K562 (cell line): ENCODE measurements at places on chromosomes 5 and 9. TPM values are rescaled to one million over a fixed set of nuclear protein-coding genes. Genes with fewer than 3 reads are reported as not detected.

- no peak overlapping the region for H3K27ac ChIP-seq
- DNase-seq, result no peak
- H3K27me3 ChIP-seq, result peaks cover 39% of the 10 kb centered on the region
- no peaks in the 10 kb centered on the region for H3K4me1 ChIP-seq
Measured at GRCh38 chr5:170111088-170111785, 5.5 kb downstream of the FOXI1 start.

- no peaks in the 10 kb centered on the region for H3K36me3 ChIP-seq
- H3K27me3 ChIP-seq, result peaks cover 91% of the 10 kb centered on the region
- H3K4me1 ChIP-seq, result peaks cover 11% of the 10 kb centered on the region; the same call in 1 of the 3 replicates
- DNase-seq, result no peak
- no peak overlapping the region for H3K4me3 ChIP-seq
- H3K27ac ChIP-seq, result no peak overlapping the region
Measured at GRCh38 chr9:124496075-124496449, 11.1 kb downstream of the NR5A1 start.

GRCh38 chr5:140242099-140242498, 60.8 kb downstream of the PFDN1 start:
- H3K27me3 ChIP-seq, result no peaks in the 10 kb centered on the region
- peaks cover 30% of the 10 kb centered on the region for H3K4me1 ChIP-seq

DNA sequence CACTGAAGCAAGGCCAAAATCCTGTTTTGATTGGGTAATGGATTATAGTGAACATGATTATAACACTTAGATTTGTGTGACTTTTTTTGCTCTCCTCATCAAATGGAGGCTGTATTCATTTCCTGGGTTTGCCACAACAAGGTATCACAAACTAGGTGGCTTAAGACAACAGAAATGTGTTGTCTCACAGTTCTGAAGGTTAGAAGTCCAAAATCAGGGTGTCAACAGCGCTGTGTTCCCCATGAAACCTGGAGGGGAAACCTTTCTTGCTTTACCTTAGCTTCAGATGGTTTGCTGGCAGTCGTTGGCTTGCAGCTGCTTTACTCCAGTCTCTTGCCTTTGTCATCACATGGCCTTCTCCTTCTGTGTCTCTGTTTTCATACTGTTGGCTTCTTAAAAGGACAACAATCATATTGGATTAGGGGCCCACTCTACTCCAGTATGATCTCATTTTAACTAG, 32.4 kb downstream of the CDC42SE2 start:
- H3K4me3 ChIP-seq, result no peak overlapping the region
- no peaks in the 10 kb centered on the region for H3K36me3 ChIP-seq
- no peak for DNase-seq
- H3K4me1 ChIP-seq, result no peaks in the 10 kb centered on the region

- DNase-seq, result no peak
- no peak overlapping the region for H3K27ac ChIP-seq
- no peak overlapping the region for H3K4me3 ChIP-seq
- H3K36me3 ChIP-seq, result no peaks in the 10 kb centered on the region
Measured at GRCh38 chr5:156367597-156367996, 40.6 kb downstream of the SGCD start.

Gene PRR16
- 4.9 and 7.6 TPM in 2 replicates for total RNA-seq

Gene FAM219A
- total RNA-seq, result 8.4 and 8.6 TPM in 2 replicates

DNA sequence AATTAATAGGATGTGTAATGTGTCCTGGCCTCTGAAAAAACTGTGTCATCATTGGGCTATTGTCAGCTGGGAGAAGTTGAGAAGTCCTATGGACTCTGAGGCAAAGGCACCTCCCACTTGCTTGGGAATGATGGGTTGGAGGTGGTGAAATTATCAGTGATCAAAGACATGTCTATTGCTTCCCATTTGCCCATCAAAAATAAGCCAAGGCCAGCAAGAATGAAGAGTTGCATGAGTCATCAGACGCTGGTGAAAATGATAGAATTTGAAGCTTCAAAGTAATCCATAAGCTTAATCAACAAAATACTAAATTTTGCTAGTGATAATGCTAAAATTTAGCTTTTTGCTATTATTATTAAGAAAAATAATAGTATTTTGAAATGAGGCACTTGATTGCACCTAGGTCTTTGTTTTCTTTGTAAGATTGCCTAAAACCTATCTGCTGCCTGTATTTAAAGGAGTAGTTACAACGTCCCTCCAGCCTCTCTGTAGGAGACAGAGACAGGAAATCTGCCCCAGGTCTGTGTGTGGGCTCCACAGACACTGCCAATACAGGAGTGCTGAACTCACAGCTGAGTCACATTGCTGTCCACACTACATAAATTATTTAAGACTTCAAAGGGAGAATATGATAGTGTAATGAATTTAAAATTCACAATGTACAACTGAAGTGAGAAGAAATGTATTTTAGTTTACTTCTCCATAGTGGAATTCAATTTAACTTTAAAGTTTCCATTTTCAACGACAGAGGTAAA, 48.4 kb upstream of the APC start:
- DNase-seq, result no peak
- H3K36me3 ChIP-seq, result no peaks in the 10 kb centered on the region; the same call in 2 of the 3 replicates
- H3K27ac ChIP-seq, result no peak overlapping the region
- peaks cover 2% of the 10 kb centered on the region; the same call in 1 of the 3 replicates for H3K27me3 ChIP-seq

Gene IFNE
- total RNA-seq, result not detected in 2 replicates

GRCh38 chr9:33748633-33749304, 46.6 kb upstream of the PRSS3 start:
- H3K4me1 ChIP-seq, result no peaks in the 10 kb centered on the region
- no peaks in the 10 kb centered on the region for H3K36me3 ChIP-seq
- no peak overlapping the region for H3K27ac ChIP-seq
- no peak for DNase-seq
- peaks cover 8% of the 10 kb centered on the region; the same call in 1 of the 3 replicates for H3K27me3 ChIP-seq

DNA sequence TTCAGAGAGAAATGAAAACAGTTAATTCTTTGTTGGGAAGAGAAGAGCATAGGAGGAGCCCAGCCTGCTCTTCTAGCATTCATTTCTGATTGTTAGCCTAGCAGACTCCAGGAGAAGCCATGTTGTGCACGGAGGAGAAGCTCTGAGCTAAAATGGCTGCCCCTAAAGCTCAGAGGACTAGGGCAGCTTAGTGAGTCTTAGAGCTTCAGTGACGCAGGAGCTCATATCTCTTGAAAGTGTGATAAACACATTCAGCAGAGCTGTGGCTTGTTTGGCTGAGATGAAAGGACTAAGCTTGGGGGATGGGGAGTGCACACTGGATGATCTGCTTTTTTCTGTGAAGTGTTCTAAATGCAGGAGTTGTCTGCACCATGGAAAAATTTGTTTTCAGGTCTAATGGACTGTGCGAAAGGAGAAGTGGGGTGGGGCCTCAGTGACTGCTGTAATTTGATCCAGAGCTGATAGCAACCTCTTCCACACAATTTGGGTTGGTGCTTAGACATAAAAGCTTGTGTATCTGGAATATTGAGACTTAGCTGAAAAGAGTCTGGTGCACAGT, 58.5 kb downstream of the ZNF462 start:
- no peaks in the 10 kb centered on the region for H3K27me3 ChIP-seq
- no peaks in the 10 kb centered on the region for H3K4me1 ChIP-seq
- H3K27ac ChIP-seq, result peak overlapping the region; percentile 49; the same call in 1 of the 3 replicates
- H3K36me3 ChIP-seq, result no peaks in the 10 kb centered on the region
- H3K4me3 ChIP-seq, result no peak overlapping the region
- DNase-seq, result peak; percentile 22

GRCh38 chr5:22928821-22929482, 75.8 kb upstream of the CDH12 start:
- no peaks in the 10 kb centered on the region for H3K36me3 ChIP-seq
- H3K27ac ChIP-seq, result no peak overlapping the region
- no peaks in the 10 kb centered on the region for H3K27me3 ChIP-seq
- H3K4me1 ChIP-seq, result no peaks in the 10 kb centered on the region
- no peak for DNase-seq

GRCh38 chr5:96253140-96253539, 179.9 kb downstream of the PCSK1 start:
- no peaks in the 10 kb centered on the region for H3K27me3 ChIP-seq
- no peaks in the 10 kb centered on the region for H3K4me1 ChIP-seq
- no peak overlapping the region for H3K27ac ChIP-seq
- no peak for DNase-seq
- H3K36me3 ChIP-seq, result no peaks in the 10 kb centered on the region

DNA sequence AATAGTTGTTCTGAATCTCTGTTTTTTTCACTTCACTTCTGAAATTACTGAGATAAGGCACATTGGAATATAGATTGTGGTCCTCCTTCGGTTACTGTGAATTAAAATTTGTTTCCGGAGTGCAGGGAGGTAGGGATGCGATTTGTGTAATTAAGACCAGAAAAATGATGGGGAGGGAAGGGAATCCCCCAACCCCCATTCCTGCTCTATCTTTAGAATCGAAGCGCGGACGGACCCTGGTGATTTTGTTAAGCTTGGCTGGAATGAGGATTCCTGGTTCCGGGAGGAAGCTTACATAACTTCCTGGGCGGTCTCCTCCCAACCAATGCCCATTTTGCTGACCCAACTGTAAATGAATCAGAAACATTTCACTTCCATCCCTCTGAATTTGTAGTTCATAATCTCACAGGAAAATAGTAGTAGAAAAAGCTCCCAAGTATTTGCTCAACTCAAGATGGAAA, 220.1 kb upstream of the MSX2 start:
- no peaks in the 10 kb centered on the region; the same call in 1 of the 2 replicates for H3K27me3 ChIP-seq
- no peaks in the 10 kb centered on the region for H3K36me3 ChIP-seq

Gene SEC61B
- total RNA-seq, result 172 and 185 TPM in 2 replicates

GRCh38 chr9:15248081-15248480, 58.9 kb downstream of the TTC39B start:
- no peak for DNase-seq
- H3K27me3 ChIP-seq, result no peaks in the 10 kb centered on the region
- no peaks in the 10 kb centered on the region for H3K4me1 ChIP-seq

DNA sequence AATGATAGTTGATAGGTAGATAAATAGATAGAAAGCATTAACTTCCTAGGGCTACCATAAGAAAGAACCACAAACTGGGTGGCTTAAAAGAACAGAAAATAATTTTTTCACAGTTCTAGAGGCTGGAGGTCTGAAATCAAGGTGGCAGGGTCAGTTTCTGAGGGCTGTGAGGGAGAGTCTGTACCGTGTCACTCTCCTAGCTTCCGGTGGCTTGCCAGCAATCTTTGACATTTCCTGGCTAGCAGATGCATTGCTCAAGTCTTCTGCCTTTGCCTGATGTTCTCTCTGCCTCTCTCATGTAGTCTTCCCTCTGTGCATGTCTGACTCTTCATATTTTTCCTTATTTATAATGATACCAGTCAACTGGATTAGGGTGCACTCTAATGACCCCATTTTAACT, 1132.7 kb downstream of the CDH9 start:
- no peak overlapping the region for H3K27ac ChIP-seq
- H3K4me1 ChIP-seq, result no peaks in the 10 kb centered on the region
- H3K27me3 ChIP-seq, result no peaks in the 10 kb centered on the region
- H3K36me3 ChIP-seq, result no peaks in the 10 kb centered on the region

DNA sequence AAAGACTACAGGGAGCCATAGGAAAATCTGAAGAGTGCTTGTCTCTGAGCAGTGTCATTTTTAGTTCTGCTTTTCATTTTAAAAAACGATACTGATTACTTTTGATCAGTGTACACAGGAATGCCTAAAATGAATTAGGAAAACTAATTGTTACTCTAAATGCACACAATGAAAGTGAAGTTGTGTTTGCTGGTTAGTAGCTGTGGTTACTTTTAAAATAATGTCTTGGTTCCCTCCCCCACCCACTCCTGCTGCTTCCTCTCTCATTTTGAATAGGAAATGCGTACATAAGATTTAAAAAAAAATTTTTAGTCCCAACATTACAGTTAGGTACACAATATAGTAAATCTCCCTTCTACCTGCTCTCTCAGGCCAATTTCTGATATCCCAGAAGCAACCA, 47.5 kb upstream of the PLPP1 start:
- no peaks in the 10 kb centered on the region for H3K4me1 ChIP-seq
- no peaks in the 10 kb centered on the region for H3K36me3 ChIP-seq
- no peak overlapping the region for H3K4me3 ChIP-seq
- no peak for DNase-seq

GRCh38 chr5:3615217-3615616, 19.6 kb downstream of the IRX1 start:
- no peaks in the 10 kb centered on the region for H3K4me1 ChIP-seq
- no peaks in the 10 kb centered on the region for H3K36me3 ChIP-seq
- no peak overlapping the region for H3K4me3 ChIP-seq
- H3K27ac ChIP-seq, result no peak overlapping the region
- no peak for DNase-seq

GRCh38 chr5:73747696-73748380, 121.8 kb downstream of the ARHGEF28 start:
- no peak for DNase-seq
- H3K27me3 ChIP-seq, result peaks cover 17% of the 10 kb centered on the region
- H3K36me3 ChIP-seq, result no peaks in the 10 kb centered on the region
- H3K4me1 ChIP-seq, result no peaks in the 10 kb centered on the region
- no peak overlapping the region for H3K4me3 ChIP-seq

Gene IER5L
- total RNA-seq, result 4.9 and 5.7 TPM in 2 replicates

Gene RANBP3L
- not detected in 2 replicates for total RNA-seq

- H3K36me3 ChIP-seq, result peaks cover 53% of the 10 kb centered on the region
- H3K4me3 ChIP-seq, result no peak overlapping the region
- peaks cover 9% of the 10 kb centered on the region; the same call in 2 of the 3 replicates for H3K4me1 ChIP-seq
- no peak for DNase-seq
Measured at GRCh38 chr5:146179696-146180095, 2.8 kb downstream of the LARS1 start.

DNA sequence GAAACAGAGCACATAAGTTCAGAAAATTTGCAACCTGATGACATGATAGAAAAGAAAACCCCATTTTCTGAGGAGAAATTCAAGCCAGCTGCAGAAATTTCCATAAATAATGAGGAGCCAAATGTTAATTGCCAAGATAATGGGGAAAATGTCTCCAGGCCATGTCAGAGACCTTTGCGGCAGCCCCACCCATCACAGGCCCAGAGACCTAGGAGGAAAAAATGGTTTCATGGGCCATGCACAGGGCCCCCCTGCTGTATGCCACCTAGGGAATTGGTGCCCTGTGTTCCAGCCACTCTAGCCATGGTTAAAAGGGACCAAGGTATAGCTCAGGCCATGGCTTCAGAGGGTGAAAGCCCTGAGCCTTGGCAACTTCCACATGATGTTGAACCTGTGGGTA, 118.1 kb downstream of the NR2F1-AS1 start:
- no peaks in the 10 kb centered on the region for H3K36me3 ChIP-seq
- no peak for DNase-seq
- H3K27me3 ChIP-seq, result no peaks in the 10 kb centered on the region
- no peaks in the 10 kb centered on the region for H3K4me1 ChIP-seq
- no peak overlapping the region for H3K4me3 ChIP-seq

Gene ZBTB34
- 13.4 and 14.6 TPM in 2 replicates for total RNA-seq

DNA sequence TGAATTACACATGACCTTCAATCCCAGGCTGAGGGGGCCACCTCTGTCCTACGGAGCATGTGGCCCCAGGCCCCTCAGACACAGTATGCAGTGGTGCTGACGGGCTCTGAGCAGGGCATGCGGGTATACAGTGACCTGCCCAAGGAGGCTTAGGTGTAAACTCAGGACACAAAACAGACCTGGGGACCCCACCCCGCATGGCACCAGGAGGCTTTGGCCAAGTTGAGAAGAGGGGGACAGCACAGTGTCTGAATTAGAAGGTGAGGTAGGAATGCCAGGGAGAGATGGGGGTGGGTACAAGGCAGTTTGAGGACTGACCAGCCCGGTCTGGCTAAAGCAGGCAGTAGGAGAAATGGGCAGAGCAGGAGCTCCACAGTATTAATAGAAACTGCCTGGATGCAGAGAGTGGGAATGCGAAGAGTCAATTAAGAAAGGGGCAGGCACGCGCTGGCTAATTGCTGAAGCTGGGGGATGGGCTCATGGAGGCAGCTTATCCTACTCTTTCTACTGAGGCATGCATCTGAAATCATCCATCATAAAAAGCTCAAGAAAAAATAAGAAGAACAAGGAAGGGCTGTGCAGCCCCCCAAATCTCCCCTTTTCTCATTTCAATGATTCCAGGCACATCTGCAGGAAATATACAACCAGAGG, 109.0 kb downstream of the GABBR2 start:
- H3K27me3 ChIP-seq, result peaks cover 32% of the 10 kb centered on the region
- no peaks in the 10 kb centered on the region for H3K36me3 ChIP-seq
- no peak overlapping the region for H3K27ac ChIP-seq
- no peaks in the 10 kb centered on the region for H3K4me1 ChIP-seq

Gene NACC2
- total RNA-seq, result 22.2 and 25.1 TPM in 2 replicates
